ENCODE measurements at places on chromosomes 3 and 15.

DNA sequence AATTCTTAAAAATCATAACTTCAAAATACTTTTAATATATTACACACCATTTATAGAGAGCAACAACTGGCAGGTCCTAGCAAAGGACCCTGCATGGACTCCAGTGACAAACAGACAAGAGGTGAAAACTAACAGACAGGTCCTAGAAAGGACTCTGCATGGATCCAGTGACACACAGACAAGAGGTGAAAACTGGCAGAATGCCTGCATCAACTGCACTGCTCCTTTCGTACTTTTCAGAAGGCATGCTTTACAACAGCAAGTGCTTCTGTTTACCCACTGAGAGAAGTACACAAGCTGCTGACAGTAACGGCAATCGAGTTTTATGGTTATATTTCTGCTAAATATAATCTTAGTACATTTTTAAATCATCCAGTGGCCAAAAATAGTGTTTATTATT, 24.3 kb upstream of the GP5 start:
- H3K4me3 ChIP-seq: no peak overlapping the region
- no peak overlapping the region for H3K27ac ChIP-seq
- DNase-seq: no peak
- H3K36me3 ChIP-seq: peaks cover 26% of the 10 kb centered on the region

DNA sequence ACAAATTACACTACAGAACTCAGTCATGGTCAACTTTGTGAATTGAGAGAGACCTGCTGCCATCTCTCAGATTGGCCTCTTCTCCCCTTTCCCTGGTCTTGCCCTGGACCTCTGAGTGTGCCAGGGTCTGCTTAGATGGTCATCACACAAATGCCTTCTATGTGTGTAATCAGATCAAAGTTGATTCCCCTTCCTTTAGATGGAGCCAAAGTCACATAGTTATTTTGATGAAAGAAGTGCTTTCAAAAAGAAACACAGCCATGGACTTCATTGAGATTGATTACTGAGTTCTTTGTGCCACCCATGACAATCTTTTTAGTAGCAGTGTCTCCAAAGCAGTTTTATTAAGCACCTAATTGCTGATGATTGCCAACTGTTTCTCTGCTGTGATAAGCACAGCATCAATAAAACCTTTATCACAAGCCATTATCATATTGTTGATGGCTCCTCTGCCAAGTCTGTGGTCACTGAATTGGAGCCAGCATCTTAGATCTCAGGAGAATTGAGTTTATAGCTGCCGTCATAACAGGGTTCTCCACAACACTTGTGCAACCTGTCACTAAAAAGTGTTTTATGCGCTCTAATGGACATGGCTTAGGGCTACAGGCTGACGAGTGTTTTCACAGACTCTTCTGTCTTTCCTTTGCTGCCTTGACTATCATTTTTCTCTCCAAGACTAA, 149.7 kb upstream of the NUDT16 start:
- no peaks in the 10 kb centered on the region for H3K4me1 ChIP-seq
- no peaks in the 10 kb centered on the region for H3K36me3 ChIP-seq
- no peak for DNase-seq
- no peak overlapping the region for H3K27ac ChIP-seq
- H3K4me3 ChIP-seq: no peak overlapping the region

DNA sequence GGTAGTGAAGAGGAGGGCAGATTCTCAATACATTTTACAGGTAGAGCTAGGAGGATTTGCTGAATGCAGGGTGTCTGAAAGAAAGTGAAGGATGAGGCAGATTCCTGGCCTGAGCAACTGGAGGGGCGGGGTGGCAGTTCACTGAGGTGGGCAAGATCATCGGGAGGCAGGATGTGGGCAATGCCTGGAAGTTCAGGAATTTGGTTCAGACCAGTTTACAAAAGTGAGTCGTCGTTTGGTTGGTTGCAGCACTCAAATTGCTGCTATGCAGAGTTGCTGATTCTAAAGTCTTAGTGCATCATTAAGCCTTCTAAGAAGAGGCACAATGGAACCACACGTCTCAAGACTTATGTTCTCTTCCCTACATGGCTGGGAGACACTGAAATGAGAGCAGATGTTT, 134.0 kb downstream of the MFSD1 start:
- no peaks in the 10 kb centered on the region for H3K36me3 ChIP-seq
- DNase-seq: no peak
- H3K4me3 ChIP-seq: no peak overlapping the region

- no peak overlapping the region for H3K4me3 ChIP-seq
- no peaks in the 10 kb centered on the region for H3K4me1 ChIP-seq
- no peaks in the 10 kb centered on the region for H3K27me3 ChIP-seq
- no peak overlapping the region for H3K27ac ChIP-seq
- DNase-seq: no peak
Measured at GRCh38 chr3:111368056-111368455, 173.9 kb upstream of the CD96 start.

GRCh38 chr3:184639351-184639750, 72.5 kb downstream of the MAGEF1 start:
- DNase-seq: no peak
- no peaks in the 10 kb centered on the region for H3K27me3 ChIP-seq
- no peaks in the 10 kb centered on the region for H3K36me3 ChIP-seq
- no peak overlapping the region for H3K27ac ChIP-seq
- H3K4me1 ChIP-seq: no peaks in the 10 kb centered on the region

DNA sequence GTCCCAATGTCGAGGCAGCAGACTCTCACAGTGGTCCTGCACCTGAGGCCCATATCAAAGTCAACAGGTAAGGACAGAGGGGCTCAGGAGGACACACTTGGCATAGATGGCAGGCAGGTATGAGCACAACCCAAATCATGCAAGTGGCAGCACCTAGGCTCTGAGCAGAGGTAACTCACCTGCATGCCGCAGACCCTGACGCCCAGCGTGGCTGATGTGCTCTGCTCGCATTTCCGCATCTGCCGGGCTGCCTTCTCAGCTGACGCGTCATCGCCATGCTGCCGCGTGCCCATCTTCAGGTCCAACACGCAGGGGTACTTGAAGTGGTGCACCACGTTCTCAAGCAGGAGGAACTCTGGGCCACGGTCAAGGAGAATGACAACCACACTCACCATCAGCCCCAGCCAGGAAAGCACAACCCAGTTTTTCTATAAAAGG, 4.2 kb upstream of the GMPPB start:
- H3K4me1 ChIP-seq: peaks cover 6% of the 10 kb centered on the region
- no peak overlapping the region for H3K4me3 ChIP-seq
- H3K36me3 ChIP-seq: peaks cover 23% of the 10 kb centered on the region
- DNase-seq: no peak
- H3K27me3 ChIP-seq: no peaks in the 10 kb centered on the region

GRCh38 chr3:127669541-127670228, 3.1 kb upstream of the ABTB1 start:
- no peaks in the 10 kb centered on the region for H3K36me3 ChIP-seq
- no peak overlapping the region for H3K4me3 ChIP-seq
- no peak overlapping the region for H3K27ac ChIP-seq
- no peaks in the 10 kb centered on the region for H3K27me3 ChIP-seq
- peaks cover 23% of the 10 kb centered on the region for H3K4me1 ChIP-seq
- DNase-seq: no peak

- H3K4me3 ChIP-seq: no peak overlapping the region
- DNase-seq: no peak
- no peaks in the 10 kb centered on the region for H3K4me1 ChIP-seq
- no peak overlapping the region for H3K27ac ChIP-seq
- H3K27me3 ChIP-seq: no peaks in the 10 kb centered on the region
Measured at GRCh38 chr3:42277676-42278075, 11.7 kb upstream of the CCK start.

DNA sequence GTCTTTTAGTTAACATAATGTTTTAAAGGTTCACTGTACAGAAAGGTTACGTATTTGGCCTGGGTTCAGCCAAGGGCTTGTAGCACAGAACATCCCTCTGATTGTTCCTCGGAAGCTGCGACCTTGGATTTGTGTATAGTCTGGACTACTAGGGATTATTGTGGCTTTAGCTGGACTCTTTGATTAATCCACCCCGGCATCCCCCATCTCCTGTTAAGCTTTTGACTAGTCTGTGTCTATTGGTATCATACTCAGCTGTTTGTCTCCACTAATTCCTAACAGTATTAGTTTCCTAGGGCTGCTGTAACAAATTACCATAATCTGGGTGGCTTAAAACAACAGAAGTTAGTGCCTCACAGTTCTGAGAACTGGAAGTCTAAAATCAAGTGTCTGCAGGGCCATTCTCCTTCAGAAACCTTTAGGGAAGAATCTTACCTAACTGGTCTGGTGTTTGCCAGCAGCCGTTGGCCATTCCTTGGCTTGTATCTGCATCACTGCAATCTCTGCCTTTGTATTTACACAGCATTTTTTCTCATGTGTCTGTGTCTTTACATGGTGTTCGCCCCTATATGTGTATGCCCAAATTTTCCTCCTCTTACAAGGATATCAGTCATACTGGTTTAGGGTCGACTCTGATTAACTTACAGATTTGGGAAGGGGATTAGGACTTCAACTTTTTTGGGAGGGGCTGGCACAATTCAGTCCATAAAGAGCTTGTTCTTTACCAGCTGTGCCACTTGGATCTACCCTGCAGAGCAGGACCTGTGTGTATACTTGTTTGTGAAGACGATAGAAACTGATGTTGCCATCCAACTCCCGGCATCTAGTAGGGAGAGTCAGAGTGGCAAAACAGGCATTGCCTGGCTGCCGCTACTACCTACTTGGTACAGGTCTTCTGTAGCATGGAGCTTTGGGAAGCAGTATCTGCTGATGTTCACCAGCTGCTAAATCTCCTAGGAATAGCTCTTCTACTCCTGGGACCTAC, 117.8 kb downstream of the UBE2E2 start:
- DNase-seq: no peak
- H3K27me3 ChIP-seq: no peaks in the 10 kb centered on the region

- no peaks in the 10 kb centered on the region for H3K27me3 ChIP-seq
- H3K27ac ChIP-seq: no peak overlapping the region
- H3K4me1 ChIP-seq: peaks cover 15% of the 10 kb centered on the region
Measured at GRCh38 chr3:16908016-16908807, 23.5 kb downstream of the PLCL2 start.

DNA sequence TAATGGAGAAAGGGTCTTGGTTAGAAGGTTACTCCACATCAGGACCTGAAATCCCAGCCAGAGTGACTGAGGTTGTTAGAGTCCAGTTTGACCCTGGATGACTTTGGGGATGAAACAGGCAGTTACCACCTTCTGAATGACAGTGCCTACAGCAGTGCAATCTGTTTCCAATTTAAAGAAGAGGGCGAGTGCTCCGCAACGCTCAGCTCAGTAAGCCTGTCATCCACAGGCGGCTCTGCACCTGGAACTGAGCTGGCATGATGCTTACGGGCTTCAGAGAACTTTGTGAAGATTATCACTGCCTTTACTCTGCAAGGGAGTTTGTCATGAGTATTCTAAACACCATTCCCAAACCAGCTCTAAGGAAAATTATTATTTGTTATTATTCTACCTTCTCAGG, 127.7 kb upstream of the SLC24A5 start:
- no peak overlapping the region for H3K27ac ChIP-seq
- no peak overlapping the region for H3K4me3 ChIP-seq

DNA sequence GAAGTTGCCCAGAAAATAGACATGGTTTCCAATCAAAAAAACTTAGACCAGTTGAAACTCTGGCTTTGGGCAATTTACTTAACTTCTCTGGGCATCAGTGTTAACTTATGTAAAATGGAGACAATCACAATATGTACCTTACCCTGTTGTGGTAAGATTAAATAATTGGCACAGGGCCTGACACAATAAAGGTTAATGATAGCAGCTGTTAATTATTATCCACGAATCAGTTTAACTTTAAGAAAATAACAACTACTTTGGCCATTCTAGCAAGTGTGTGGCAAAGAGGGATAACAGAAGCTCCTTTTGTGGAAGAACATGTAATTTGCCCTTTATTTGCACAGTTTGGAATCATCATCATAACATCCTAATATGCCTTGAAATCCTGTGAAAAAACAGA, 787.6 kb downstream of the FHIT start:
- no peaks in the 10 kb centered on the region for H3K36me3 ChIP-seq
- peaks cover 12% of the 10 kb centered on the region for H3K4me1 ChIP-seq
- no peak for DNase-seq

- H3K27ac ChIP-seq: no peak overlapping the region
- H3K4me3 ChIP-seq: no peak overlapping the region
- H3K36me3 ChIP-seq: no peaks in the 10 kb centered on the region
- no peak for DNase-seq
- no peaks in the 10 kb centered on the region for H3K27me3 ChIP-seq
- peaks cover 10% of the 10 kb centered on the region for H3K4me1 ChIP-seq
Measured at GRCh38 chr3:45080824-45081223, 54.7 kb downstream of the CLEC3B start.

DNA sequence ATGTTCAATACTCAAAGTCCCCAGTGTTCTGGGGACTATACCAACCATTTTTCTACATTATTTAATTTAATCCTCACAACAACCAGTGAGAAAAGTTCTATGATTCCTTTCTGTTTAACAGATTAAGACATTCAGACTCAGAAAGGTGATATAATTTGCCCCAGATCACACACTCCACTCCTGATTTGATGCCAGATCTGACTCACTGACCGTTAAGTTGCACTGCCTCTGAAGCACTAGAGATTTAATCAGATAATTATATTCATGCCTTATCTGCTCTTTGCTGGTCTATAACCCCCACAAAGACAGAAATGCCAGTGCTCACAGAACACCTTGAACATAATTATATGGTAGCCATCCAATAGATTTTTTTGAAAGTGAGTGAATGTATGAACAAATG, 501.0 kb downstream of the IGSF11 start:
- no peak overlapping the region for H3K4me3 ChIP-seq
- H3K4me1 ChIP-seq: no peaks in the 10 kb centered on the region
- H3K36me3 ChIP-seq: no peaks in the 10 kb centered on the region
- DNase-seq: no peak

DNA sequence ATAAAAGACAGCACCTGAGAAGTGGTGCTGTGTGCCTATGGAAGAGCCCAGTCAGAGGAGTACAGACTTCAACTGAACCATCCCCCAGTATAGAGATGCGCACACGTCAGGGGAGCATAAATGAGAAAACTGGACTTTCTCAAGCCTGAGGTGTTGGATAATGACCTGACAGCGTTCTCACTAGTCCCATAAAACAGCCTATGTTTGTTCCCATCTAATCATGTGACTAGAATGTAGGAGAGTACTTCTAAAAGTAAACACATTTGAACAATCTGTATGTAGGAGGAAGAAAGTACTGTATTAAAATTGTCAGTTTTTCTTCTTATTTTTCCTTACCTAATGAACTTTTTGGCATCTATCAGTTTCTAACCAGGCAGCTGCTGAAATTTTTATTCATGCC, 498.9 kb downstream of the CNTN4 start:
- H3K4me1 ChIP-seq: no peaks in the 10 kb centered on the region
- H3K4me3 ChIP-seq: no peak overlapping the region
- H3K27me3 ChIP-seq: no peaks in the 10 kb centered on the region
- H3K27ac ChIP-seq: no peak overlapping the region

GRCh38 chr15:41115652-41116115, 396 bp downstream of the INO80 start:
- H3K4me1 ChIP-seq: peaks cover 32% of the 10 kb centered on the region
- H3K4me3 ChIP-seq: peak overlapping the region; percentile 80
- H3K27ac ChIP-seq: peak overlapping the region; percentile 99

- H3K27ac ChIP-seq: no peak overlapping the region
- no peak for DNase-seq
- H3K27me3 ChIP-seq: no peaks in the 10 kb centered on the region
- H3K36me3 ChIP-seq: no peaks in the 10 kb centered on the region
- peaks cover 19% of the 10 kb centered on the region for H3K4me1 ChIP-seq
Measured at GRCh38 chr3:17075907-17076306, 191.2 kb downstream of the PLCL2 start.

All from thoracic aorta (tissue), 2 donors.